ENCODE measurements at places on chromosomes 3 and 15.

GRCh38 chr15:81108427-81108826, 25.6 kb upstream of the CFAP161 start:
- no peak for DNase-seq

GRCh38 chr15:68732451-68732850, 88.2 kb downstream of the ANP32A start:
- no peak for DNase-seq

GRCh38 chr3:139888561-139889140, 46.3 kb upstream of the CLSTN2 start:
- DNase-seq: no peak

DNA sequence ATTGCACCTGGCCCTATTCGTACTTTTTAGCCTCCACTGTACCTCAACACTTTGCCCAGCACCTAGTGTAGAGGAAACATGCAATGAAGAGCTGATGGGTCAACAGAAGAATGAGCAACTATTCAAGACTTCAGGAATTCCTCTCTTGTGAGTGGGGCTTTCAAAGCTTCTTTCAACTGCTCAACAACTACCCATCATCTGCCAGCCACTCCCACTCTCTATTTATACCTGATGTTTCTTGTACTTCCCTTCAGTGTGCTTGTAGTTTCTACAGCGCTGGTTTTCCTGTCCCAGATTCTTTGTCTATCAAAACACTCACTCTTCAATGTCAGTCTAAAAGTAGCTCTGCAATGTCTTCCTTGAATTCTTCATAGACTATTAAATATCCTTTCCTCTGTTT, 168.3 kb upstream of the LPP start:
- no peak for DNase-seq

- DNase-seq: no peak
Observed at GRCh38 chr15:94099574-94099960, 131.8 kb upstream of the MCTP2 start.

DNA sequence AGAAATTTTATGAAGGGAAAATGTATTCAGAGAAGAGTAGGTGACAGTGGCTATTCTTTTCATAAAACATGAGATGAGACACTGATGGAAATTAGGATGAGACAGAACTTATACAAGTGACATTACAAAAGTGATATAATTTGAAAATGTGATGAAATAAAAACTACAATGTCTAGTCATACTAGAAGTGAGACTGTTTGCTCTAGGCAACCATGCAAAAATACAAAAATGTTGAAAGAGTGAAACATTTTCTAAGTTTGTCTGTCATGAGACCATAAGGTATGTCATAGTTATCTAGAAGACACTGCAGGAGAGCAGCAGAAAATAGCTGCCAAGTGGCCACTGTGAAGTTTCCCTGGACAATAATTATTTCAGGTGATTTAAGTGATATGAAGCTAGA, 459.5 kb downstream of the DIPK2A start:
- no peak for DNase-seq

DNA sequence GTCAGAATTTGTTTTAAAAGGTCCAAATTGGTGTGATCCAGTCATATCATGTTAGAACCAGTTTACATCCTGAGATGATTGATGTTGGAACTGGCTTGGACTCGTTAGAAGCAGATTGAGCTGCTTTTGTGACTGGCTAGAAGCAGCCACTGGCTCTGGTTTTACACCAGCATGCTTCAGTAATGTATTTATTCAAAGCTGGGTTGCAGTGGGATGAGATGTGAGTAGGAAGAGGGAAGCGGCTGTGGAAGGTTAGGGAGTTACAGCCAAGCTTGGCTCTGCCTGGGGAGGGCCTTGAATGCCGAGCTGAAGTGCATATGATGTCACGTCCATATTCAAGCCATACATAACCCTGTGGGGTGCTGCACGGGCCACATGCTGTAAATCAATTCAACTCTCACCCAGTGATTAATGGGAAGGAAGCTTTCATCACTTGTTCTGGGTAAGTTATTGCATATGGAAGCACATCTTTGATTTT, 104.0 kb upstream of the SMAD3 start:
- DNase-seq: no peak

DNA sequence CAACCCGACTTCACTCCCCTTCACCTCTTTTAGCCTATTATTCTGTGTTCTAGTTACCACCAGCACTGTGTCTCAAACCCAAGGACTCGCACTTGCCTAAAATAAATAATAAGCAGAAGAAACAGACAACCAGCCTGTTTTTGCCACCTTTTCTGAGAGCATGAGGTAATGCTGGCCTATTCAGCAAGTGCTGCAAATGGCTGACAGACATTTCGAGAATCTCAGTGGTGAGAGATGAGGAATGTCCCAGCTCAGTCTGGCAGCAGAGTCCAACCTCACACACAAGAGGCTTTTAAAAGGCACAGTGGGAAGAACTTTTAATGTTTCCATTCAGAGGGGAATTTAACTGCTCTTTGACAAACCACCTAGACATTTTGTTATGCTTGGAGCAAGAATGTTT, 143.3 kb upstream of the GMNC start:
- no peak for DNase-seq

GRCh38 chr3:48630833-48631232, 4.4 kb downstream of the SLC26A6 start:
- DNase-seq: no peak

GRCh38 chr3:57152151-57153143, 12.7 kb downstream of the IL17RD start:
- DNase-seq: no peak

Measured in HuH-7.5 (cell line).